CD8-positive, alpha-beta memory T cell (primary cell): ENCODE measurements at places on chromosomes 2 and 18.

DNA sequence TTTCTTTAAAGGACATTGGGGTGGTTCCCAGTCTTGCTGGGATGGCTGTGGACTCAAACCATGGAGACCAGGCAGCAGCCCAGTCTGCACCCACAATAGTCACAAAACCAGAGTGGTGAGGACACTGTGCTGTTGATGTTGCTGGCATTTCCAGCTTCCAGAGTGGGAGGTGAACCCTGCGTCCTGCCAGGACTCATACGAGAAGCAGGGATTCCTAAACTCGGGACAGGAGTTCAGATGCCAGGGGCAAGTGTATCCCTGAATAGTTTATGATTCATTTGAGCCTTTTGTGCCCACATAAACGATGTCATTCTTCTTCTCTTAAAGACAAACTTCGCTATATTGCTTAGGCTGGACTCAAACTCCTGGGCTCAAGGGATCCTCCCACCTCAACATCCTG, 62.8 kb downstream of the TCF7L1 start:
- no peak for DNase-seq

DNA sequence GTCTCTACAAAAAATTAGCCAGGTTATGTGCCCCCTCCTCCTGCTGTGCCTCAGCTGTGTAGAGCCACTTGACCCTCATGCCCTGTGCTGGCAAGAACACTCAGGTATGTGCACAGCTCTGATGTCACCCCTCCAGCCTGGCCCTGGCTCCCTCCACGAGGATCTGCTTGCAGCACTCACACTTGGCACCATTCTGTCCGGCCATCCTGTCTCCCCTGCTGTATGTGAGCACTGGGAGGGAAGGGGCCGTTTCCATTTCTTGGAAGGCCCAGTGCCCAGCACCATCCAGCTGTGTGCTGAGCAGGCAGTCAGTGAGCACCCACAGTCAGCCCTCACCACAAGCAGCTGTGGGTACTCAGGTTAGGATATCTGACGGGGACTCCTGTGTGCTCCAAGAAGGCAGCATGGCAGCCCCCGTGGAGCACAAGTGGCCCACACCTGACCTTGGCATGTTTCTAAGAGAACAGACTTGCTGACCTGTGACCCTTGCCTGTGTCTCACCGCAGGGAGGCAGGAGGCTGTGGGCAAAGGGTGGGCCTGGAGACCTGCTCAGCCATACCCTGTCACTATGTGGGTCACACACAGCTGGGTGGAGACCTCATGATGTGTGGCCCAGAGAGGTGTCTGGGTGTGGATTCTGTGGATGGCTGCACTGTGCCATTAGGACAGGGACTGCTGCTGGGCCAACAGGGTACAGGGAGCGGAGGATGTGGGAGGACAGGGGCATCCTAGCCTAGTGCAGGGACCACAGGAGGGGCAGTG, 31.5 kb downstream of the USP34 start:
- DNase-seq: peak; percentile 10

GRCh38 chr2:144015655-144016245, 504.2 kb downstream of the ZEB2 start:
- no peak for DNase-seq

DNA sequence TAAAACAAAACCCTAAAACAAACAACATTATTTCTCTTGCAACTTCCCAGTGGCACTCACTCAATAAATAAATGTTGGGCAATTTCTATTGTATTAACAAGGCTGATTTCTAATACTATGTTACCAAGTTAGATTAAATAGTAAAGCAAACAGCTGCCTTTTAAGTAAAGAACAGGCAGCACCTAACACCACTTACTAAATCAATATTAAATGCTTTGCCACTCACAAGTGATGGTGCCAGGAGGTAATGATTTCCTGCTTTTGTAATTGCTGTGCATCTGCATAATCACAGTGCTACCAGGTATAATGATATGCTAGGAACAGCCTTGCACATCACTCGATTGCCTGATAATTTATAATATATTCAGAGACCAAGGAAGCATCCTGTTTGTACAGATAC, 276.5 kb downstream of the NBAS start:
- DNase-seq: no peak

DNA sequence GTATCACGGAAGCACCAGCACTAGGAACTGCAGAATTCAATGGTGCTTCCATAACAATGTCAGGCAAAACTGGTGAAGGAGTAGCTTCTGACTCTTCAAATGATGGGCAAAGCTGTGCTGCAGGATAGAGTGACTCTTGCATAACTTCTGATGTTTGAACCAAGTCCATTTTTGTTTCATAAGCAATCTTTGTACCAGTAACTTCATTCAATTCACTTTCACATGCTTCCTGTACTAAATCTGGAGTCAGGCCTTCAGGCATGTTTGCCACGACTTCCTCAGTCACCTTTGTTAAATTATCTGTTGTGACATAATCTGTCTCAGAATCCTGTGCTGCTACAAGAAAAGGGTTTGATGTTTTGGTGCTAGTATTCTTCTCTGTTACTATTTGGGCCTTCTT, 24.0 kb downstream of the RTN4 start:
- no peak for DNase-seq

DNA sequence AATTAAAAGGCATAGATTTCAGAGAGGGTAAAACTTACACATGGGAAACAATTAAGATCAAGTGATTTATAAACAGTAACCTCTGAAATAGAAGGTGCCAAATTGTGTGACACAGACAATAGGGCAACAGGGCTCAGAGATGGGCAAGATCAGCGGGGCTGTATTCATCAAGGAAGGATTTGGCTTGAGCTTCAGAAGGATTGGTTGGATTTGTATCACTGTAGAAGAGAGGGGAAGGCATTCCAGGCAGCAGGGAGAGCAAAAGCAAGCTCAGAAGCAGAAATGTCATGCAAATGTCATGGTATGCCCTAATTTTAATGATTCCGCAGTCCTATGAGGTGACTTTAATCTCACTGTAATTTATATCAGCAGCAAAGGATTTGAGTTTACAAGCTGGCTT, 415.0 kb upstream of the NRP2 start:
- no peak for DNase-seq

GRCh38 chr2:111897924-111898702, at the start of gene MERTK:
MERTK (plus strand) TSS chr2:111898607; CDS start chr2:111898736, 129 bp downstream.
- no peak for DNase-seq

DNA sequence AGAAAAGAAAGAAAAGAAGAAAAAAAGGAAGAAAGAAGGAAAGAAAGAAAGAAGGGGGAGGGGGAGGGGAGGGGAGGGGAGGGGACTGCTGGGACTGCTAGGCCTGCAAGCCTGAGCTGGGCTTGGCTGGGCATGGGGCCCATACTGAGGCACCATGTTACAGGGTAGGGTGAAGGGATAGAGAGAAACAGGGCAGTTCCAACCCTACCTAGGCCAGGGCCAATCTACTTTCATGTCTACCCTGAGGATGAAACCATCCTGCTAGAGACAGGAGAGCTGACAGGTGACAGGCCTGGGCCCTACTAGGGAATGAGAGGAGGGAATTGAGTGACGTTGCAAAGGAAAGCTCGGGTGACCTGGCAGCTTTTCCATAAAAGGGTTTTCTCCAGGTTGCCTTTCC, 41.7 kb downstream of the TEX44 start:
- DNase-seq: no peak

DNA sequence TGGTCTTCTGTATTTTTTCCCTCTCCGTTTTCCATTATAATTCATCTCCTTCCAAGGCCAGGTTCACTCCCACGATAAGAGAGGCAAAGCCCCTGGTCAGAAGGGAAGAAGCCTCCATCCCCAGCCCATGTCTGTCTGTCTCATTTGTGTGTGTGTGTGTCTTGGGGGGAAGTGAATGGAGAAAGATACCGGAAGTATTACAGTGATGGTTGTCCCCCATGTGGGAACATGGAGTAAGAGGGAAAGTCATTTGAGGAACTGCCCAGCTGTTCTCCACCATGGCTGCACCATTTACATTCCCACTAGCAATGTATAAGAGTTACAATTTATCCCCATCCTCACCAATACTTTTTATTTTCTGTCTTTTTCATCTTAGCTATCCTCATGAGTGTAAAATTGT, 113.6 kb upstream of the ATP8B1 start:
- DNase-seq: no peak
